ENCODE measurements at places on chromosomes 11 and 22.
A peak's percentile ranks its signal among the peaks of the same experiment; 100 is the strongest.

DNA sequence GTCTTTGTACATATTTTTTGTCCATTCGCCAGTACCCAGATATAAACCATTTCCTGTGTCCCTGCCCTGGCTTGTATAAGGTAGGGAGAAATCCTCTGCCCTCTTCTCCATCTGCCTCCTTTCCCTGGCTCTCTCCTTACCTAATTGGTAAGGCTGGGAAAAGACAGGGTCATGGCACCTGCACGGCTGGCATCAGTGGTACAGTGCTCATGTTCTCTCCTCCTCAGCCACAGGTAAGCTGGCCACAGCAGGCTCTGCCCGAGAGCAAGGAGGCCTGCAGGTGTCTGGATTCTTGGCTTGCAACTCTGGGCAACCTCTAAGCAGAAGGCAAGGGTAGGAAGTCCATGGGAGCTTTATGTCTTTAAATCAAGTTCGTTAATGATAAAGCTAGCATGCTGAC lies 419.9 kb downstream of the BUD13 start:
- DNase-seq: no peak

GRCh38 chr11:131880316-131880715 lies 509.9 kb downstream of the NTM start:
- DNase-seq: no peak

- DNase-seq: no peak
These were observed 26.4 kb upstream of the ADORA2A start for GRCh38 chr22:24400726-24401596.

GRCh38 chr22:37768273-37768672 lies 39.5 kb upstream of the GCAT start:
- no peak for DNase-seq

GRCh38 chr11:77705195-77705875 lies 67.7 kb upstream of the CLNS1A start:
- no peak for DNase-seq

GRCh38 chr22:46843821-46844255 lies 81.4 kb downstream of the TBC1D22A start:
- no peak for DNase-seq

DNA sequence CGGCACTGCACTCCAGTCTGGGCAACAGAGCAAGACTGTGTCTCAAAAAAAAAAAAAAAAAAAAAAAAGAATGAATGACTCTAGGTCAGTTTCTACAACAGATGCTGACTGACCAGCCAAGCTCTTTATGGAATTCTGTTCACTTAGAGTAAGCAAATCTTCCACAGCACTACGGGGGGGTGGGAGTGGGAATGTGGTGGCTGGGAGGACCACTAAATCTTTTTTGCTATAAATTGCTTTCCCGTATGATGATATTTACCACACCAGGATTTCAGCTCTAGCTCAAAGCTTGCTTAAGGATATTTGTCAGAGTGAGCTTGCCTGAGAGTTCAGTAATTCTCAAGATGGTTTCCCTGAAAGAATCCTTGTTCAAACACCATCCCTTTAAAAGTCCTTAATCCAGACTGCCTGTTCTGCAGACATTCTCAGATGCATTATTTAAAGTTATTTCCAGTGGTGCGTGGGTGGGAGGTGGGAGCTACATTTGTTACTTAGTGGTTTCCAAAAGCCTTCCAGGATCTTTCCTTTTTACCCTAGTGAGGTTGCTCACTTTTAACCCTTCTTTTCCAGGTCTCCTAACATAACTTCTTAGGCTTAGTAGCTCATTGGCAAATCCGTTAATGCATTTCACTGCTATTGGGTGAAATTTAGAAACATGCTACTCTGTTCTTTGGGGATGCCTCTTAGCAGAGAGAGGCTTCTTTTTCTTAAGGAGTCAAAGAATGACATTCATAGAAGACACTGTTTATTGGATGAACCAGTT lies 65.9 kb downstream of the UBASH3B start:
- DNase-seq: no peak

GRCh38 chr11:78099666-78100065 lies 20.0 kb upstream of the NDUFC2 start:
- no peak for DNase-seq

DNA sequence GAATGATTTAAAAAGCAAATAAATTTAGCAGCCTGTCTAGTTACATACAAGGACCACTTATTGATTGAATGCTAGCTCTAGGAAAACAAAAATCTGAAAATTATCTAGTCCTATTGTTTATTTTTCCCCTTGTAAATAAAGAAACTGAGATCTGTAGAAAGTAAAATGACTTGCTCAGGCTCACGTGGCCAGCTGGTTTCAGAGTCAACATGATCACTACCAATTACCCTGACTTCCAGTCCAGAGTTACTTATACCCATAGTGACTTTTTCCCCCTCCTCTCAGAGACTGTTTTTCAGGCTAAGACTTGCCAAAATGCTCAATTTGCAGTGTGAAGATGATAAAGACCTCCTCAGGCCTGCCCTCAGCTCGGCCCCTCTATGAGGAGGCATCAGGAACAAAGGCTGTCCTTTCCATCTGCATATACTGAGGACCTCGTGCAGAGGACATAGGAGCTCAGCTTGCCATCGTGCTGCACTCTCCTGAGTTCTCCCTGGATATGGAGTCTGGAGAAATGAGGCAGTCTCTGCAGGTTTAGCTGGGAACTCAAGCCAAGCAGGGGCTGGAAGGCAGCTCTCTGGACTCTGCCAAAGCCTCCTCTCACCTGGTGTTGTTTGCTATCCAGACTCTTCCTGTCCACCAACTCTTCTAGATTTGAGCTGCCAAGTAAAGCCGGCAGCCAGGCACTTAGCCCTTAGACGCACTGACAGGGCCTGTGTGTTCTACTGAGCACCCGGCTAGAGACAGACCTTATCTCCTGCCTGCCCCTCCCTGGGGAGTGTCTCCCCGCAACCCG lies 883.3 kb downstream of the NTM start:
- DNase-seq: no peak

- peak; percentile 52 for DNase-seq
These were observed 7.3 kb downstream of the ADORA2A start for GRCh38 chr22:24434471-24435322.

DNA sequence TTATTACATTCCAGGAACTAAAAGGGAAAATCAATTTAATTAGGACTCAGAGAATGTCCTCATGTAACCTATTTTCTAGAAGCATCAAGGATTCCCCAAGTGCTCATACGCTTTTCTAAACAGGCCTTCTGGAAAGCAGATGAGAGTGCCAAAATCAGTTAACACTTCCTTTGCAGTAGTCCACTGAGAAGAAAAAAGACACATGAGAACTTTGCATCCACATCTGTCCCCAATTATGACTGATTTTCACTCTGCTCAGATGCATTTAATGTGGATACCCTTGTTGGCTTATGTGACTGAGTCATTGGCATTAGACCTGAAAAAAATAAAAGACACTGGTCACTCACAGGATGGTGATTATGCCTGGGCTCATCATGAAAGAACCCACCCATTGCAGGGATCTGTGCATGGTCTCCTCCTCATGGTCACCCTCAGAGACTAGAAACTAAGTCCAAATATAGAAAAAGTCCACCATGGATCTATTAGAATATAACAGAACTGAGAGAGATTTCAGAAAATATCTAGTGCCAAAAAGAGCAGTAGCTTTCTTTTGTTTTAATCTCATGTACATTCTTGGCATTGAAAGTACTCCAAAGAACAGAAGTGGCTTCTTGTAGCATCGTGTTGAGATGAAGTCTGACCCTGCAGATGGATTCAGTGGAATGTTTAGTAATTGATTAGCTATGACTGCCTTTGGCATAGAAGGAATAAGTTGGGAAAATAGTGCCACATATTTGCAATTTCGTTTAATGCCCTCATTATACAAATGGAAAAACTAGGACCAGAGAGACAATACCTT lies 48.8 kb upstream of the FIBIN start:
- DNase-seq: no peak

- DNase-seq: no peak
These were observed 16.7 kb upstream of the PACSIN2 start for GRCh38 chr22:43031617-43032016.

DNA sequence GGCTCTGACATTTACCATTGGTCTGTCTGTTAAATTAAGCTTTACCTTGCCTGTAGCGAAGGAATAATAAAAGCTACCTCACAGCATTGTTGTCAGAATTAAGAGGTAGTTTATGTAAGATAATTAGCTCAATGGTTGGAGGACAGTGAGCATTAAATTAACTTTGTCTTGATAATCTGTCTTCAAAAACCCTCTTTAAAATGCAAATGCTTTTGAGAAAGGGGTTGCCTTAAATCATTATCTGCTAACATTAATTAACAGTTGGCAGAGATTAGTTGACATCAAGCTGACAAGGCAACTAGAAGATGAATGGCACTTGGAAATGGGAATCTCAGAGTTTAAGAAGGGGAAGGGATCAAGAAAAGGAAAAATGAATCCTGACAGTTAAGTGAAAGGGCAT lies 761.1 kb upstream of the ARHGAP42 start:
- DNase-seq: no peak

DNA sequence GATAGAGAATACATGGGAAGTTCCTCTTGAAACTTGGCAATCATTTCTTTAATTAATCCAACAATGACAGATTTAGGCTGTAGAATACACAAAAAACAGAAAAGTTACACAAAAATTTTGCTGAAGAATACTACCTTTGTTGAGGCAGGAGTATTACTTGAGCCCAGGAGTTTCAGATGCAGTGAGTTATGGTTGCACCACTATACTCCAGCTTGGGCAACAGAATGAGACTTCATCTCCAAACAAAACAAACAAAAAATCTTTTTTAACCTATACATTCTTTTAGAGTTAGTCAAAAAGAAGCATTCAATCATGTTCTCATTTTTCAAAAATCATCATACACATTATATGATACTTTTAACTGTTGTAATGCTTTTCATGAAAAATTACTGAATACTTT lies 22.1 kb downstream of the UEVLD start:
- no peak for DNase-seq

- no peak for DNase-seq
These were observed 28.2 kb downstream of the SLC22A12 start for GRCh38 chr11:64619196-64619595.

DNA sequence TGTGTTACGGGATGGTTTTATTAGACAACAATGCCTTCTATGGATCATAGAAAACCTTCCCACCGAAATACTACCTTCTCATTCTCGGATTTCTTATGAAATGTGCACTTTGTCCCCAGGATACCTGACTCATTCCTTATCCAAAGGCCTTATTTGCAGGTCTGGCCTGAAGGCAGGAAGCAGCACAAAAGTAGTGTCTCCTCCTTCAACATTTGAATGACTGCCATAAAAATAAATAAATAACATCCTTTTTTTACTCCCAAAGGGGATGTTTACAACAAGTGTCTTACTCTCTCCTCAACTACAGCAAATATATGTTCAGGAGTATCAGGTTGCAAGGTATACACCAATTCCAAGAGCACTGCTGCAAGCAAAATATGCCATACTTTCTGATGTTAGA lies 41.6 kb upstream of the PAK1 start:
- no peak for DNase-seq
